Central memory CD4-positive, alpha-beta T cell (primary cell): ENCODE measurements at places on chromosomes 7 and 10.

GRCh38 chr7:118153551-118154177, 30.3 kb upstream of the LSM8 start:
- peak; percentile 23 for DNase-seq

GRCh38 chr10:109958059-109958458, 34.7 kb upstream of the XPNPEP1 start:
- DNase-seq = no peak

GRCh38 chr10:49690698-49691356, 11.4 kb downstream of the C10orf53 start:
- no peak for DNase-seq

GRCh38 chr7:117132321-117133120, 179.2 kb downstream of the ST7 start:
- DNase-seq = no peak

DNA sequence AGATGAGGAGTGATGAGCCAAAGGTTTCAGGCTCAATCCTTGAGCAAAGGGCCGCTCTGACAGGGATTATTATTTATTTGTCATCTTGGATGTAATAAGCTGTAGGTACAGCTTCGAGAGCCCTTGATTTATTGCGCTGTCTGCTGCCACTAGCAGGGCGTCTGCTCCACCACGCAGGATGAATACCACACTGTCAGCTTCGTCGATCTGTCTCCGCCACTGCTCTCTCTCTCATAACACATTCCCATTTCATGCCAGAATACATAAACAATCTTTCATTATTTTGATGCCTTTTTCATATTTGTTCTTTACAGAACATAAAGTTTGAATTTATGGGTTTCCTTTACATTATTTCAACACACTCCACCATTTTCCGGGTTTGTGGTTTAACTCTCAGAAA, 276.6 kb downstream of the LRMDA start:
- no peak for DNase-seq

- DNase-seq = no peak
These were observed 64.4 kb upstream of the AHR start for GRCh38 chr7:17234030-17234397.

- DNase-seq = no peak
These were observed 51.3 kb upstream of the FAM3C start for GRCh38 chr7:121447243-121447910.
